ENCODE measurements at places on chromosomes 3 and 15.

DNA sequence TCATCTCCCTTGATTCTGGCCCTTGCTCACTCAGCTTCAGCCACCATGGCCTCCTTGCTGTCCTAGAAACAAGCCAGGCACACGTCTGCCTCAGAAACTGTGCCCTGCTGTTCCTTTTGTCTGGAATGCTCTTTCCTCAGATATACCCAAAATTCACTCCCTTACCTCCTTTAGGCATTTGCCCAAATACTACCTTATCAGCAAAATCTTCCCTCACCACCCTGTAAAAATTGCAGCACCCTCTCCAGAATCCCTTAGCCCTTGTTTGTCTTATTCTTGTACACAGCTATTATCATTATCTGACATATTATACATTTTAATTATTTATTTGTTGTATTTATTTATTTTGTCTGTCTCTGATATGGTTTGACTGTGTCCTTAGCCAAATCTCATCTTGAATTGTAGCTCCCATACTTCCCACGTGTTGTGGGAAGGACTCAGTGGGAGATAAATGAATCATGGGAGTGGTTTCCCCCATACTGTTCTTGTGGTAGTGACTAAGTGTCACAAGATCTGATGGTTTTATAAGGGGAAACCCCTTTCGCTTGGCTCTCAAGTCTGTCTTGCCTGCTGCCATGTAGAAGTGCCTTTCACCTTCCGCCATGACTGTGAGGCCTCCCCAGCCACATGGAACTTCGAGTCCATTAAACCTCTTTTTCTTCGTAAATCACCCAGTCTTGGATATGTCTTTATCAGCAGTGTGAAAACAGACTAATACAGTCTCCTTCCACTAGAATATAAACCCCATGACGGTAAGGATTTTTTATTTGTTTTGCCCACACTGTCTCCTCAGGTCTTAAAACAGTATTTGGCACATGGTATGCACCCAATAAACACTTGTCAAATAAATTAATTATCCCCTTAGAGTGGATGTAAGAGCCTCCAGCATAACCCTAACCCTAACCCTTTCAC, 60.0 kb upstream of the STT3B start:
- no peak for DNase-seq

DNA sequence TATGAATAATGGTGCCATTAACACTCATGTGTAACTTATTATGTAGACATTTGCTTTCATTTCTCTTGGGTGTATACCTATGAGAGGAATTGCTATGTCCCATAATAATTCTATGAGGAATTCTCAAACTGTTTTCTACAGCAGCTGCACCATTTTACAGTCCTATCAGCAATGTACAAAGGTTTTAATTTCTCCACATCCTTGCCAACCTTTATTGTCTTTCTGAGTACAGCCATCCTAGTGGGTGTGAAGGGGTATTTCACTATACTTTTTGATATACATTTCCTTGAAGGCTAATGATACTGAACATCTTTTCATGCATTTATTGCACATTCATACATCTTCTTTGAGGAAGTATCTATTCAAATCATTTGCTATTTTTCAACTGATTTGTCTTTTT, 34.5 kb downstream of the TJP1 start:
- DNase-seq: no peak

DNA sequence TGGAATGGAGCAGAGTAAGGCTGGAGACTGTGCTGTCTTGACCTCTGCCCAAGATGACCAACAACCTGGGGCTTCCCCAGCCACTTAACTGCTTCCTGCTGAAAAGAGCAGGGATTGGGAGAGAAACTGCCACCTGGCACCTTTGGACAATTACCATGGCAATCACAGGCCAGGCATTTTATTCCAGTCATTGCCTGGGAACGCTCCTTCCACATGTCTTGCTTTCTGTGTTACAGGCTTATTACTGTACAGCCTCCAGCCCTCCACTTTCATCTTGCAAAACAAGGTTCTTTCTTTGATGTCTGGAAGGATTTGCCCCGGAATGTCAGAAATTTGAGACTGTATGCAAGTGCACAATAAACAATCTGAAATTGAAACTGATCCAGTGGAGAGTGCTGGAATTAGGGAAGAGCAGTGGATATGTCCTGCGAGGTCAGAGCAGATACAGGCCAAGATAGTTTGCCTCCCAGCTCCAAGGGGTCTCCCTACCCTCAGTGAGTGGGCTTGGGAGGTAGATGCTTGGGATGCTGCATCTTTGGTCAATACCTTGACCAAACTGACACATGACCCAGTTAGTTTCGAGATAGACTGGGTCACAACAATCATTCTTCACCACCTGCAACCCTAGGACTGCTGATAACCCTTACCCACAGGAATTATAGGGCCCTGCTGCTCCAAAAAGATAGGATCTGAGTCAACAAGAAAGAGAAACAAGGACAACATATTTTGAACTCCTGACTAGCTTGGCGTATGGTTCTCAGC, 2.7 kb downstream of the PPP1R14D start:
- peak; percentile 34 for DNase-seq

DNA sequence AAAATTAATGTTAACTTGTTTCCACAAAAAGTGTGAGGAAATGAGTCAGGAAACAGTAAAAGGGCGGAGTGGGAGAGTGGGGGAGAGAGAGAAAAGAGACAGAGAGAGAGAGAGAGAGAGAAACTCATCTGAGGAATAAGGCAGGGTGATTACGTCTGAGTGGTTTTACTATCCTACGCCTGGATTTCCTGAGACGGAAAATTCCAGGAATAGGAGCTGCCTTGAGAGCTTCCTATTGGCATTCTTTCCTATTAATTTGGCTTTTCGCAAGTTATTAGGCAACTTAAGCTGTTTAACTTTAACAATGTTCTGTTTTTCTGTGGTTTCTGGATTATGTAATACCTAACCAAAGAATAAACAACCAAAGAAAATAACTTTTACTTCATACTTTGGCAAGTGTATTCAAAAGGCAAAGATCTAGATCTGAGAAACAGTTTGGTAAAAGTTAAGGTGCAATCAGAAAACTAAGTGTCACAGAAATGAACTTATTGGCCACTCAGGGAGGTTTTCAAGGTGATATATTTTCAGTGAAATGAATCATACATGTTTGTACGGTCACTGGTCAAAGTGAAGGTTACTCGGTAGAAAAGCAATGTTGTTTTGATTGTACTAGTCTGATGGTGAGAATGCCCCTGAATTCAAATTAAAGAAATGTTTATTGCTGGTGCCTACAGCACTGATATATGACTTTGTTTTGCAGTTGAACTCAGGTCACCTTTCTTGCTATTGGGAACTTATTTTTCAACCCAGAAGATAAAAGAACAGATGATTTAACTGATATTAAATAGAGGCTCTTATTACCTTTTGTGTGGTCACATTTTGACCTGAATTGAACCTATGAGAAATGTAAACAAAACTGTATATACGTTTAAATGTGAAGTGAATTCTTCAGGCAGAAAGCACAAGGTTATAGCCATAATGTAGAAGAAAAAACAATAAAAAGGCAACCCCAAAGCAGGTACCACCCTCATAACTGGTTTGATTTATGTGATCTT, 39.9 kb upstream of the TNFSF10 start:
- peak; percentile 81 for DNase-seq

DNA sequence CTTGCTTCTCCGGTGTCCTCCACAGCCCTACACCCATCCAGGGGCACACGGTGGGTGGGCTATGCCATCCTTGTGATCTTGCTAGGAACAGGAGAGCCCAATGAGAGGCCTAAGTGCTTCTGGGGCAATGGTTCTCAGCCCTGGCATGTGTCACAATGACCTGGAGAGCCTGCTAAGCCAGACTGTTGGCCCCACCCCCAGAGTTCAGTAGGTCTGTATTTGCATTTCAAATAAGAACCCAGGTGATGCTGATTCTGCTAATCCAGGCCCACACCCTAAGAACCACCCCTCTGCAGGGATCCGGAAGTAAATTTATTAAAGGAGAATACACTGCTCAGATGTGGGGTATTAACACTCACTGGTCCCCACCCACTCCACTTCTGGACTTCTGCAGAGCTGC, 57.9 kb downstream of the RORA start:
- no peak for DNase-seq

DNA sequence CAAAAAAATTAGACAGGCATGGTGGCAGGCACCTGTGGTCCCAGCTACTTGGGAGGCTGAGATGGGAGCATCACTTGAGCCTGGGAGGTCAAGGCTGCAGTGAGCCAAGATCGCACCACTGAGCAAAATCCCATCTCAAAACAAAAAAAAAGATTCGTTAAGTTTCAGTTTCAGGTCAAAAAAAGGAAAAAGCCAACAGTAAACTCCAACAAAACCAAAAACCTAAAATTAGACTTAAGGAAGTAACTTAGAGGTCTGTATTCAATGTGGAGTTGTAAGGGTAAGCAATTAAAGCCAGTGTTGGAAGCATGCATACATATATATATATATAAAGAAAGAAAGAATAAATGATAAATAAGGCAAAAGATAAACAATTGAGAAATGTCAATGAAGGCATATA, 11.8 kb downstream of the KPNA1 start:
- DNase-seq: no peak

GRCh38 chr3:141928631-141929270, 52.3 kb downstream of the ATP1B3 start:
- no peak for DNase-seq

- no peak for DNase-seq
These were observed 75.0 kb upstream of the CNTN6 start for GRCh38 chr3:1017870-1018269.

DNA sequence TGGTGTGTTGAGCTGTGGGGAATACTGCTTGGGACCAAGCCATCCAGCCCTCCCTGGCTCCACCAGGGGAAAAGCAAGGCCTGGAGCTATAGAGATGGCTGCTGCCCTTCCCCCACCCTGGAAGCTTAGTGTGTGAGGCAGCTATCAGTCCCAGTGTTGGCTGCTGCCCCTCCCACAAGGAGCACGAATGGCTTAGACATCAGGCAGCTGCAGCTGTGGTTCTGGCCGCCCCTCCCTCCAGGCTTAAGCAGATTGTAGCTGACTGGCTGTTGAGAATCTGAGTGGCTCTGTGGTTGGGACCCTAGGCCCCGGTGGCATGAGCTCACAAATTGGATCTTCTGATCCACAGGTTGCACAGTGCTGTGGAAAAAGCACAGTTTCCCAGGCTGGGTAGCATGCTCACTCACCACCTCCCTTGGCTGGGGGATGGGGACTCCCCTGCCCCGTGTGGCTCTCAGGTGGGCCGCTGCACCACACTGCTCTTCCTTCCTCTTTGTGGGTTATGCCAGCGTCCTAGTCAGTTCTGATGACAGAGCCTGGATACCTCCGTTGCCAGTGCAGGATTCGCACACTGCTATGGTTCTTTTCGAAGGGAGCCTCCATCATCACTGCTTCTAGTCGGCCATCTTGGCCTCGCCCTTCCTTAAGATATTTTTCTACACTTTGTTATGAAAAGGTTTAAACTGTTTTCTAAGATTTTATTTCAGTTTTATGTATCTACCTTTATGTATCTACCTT, 21.2 kb upstream of the SUCNR1 start:
- no peak for DNase-seq

DNA sequence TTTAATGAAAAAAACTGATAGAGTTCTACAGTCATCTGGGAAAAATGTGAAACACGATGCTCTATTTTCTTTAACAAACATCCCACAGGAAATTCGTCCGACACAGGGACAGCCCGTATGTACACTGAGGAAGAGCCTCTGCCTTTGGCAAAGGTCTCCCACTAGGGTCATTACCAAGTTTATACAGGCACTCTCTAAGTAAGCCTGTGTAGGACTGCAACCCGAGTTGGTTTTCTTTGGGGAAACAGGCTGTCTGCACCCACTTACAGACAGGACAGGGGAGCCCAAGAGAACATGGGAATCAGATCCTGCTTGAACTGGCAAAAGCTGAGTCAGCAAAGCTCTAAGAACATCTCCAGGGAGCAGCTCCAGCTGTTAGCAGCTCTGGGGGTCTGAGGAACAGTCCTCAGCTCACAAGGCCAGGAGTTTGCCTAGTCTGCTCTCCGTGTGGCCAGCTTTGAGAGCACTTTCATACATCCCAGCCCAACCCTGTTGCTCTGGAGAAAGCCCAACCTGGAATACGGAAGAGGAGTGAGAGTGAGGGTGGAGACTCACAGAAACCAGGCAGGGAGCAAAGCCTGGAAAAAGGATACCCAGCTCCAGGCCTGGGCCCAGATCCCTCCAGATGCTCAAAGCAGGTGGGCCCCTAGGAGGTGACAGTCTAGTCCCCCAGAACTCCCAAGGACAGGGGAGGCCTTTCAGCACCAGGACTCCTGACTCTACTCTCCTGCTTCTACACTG, 1.9 kb downstream of the TBC1D2B start:
- peak; percentile 78 for DNase-seq

DNA sequence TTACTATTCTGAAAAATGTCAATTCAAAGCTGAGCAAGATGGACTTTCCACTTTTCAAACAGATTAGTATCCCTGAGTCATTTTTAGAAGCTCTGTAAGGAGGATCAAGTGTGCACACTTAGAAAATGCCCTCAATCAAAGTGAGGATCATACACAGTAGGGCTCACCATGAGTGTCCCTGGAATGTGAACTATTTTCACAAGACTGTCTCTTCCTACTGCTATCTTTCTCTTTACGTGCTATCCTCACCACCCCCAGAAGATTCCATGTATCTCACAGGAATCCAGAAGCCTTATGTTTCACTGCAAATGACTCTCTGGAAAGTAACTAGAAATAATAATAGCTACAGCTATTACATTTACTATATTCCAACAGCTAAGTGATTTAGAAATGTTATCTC, 349.9 kb upstream of the TGFBR2 start:
- no peak for DNase-seq

- no peak for DNase-seq
These were observed 78.5 kb upstream of the CCNL1 start for GRCh38 chr3:157238457-157238856.

GRCh38 chr3:109382588-109382987, 45.2 kb upstream of the DPPA4 start:
- no peak for DNase-seq

DNA sequence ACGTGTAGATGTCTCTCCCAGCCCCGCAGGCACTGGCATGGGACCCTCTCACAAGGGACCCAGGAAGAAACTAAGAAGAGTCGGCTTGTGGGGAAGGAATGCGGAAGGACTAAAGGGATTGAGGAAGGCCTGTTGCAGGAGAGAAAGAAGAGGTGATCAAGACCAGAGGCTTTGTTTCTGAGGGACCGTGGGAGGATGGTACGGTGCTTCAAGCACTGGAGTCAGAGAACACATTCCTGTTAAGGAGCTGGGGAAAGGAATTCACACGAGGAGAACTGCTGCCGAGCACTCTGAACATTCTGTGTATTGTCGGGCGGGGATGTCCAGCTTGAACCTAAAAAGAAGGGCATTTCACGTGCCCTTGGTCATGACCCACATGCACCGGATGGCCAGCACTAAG, 91.4 kb downstream of the TAMM41 start:
- no peak for DNase-seq

- no peak for DNase-seq
These were observed 28.3 kb upstream of the PRR23E start for GRCh38 chr3:127164615-127165014.

DNA sequence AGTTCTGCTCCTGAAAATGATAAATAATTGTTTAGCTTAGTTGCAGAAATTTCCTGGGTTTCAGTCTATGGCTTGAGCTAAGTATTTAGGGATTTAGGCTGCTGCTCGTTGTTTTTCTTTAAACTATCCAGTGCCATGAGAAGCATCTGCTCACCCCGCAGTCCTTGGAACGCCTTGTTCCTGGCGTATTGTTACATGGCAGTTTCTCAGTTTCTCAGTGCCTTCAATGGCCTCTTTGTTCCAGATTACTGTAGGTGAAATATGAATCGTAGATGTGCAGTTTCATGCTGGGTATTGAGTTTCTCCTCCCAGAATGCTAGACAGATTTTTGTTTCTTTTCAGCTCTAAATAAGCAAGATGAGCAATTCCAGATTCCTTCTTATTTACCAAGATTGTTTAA, 269.5 kb upstream of the GBE1 start:
- no peak for DNase-seq
